ENCODE measurements at places on chromosomes 1 and 21.

DNA sequence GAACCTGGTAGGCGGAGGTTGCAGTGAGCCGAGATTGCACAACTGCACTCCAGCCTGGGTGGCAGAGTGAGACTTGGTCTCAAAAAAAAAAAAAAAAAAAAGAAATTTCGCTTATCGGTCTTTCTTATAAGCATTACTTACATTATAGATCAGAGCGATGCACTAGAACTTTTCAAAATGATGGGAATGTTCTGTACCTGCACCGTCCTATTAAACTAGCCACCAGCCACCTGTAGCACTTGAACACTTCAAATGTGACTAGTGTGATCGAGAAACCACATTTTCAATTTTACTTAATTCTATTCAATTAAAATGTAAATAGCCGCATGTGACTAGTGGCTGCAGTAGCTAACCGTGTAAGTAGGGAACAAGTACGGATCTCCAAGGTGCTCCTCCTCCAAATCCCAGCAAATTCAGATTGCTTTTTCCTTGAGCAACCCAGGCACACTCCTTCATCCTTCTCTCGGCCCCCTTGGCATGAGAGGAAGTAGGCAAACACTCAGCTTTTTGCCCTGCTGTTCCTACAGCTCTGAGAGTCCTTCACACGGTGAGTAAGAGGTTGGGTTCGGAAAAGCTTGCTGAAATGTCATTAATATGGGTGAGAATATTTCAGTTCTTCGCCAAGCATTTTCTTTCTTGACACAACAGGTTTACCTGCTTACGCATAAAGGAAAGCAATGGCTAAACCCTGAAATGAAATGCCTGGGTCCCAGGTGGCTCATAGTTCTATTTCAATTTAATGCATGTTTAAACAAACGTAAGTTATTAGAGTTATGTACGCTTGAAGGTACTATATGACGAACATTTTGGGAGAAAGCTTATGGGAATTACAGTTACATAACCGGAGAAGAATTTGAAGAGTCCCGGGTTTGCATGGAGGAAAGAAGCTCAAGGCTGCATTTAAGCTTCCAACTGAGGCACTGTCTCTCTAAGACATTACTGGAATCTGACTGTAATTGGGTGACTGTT, 69.5 kb upstream of the HUNK start:
- no peak for DNase-seq

GRCh38 chr1:52976183-52977035, 49.3 kb downstream of the SCP2 start:
- DNase-seq, result no peak

DNA sequence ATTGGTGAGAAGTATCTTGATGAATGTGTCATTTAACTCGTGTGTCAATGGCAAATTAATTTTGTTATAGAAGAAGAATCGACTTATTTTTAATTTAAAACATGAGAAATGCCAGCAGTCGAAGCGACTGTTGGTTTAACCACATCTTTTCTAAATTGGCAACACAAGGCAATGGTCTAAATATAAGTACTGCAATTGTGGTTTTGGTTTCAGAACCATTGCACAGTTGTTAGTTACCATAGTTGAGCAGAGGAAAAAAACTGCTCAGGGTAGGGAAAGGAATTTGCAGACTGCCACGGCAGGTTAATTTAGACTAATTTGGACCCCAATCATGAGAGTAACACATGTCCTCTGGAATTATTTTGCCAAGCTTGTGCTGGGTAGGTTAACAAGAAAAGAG, 185.6 kb upstream of the RUNX1 start:
- no peak for DNase-seq

DNA sequence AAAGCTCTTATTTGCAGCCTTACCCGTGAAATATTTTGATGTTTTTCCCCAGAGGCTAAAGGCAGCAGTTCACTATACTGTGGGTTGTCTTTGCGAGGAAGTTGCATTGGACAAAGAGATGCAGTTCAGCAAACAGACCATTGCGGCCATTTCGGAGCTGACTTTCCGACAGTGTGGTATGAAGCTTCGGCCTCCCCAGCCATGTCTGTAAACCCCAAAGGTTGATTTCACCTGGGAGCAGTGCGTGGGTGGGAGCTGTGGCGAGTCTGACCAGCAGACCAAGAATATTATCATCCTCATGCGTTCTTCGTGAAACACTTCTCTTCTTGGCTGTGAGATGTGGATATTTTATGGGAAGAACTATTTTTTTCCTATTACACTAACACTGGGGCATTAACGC, 3.6 kb downstream of the CENPS start:
- no peak for DNase-seq

GRCh38 chr1:213994888-213995287, 7.1 kb downstream of the PROX1 start:
- no peak for DNase-seq

All from HTR-8/SVneo (cell line).